Thyroid gland (tissue), 4 donors: ENCODE measurements at places on chromosomes 16 and 17.

DNA sequence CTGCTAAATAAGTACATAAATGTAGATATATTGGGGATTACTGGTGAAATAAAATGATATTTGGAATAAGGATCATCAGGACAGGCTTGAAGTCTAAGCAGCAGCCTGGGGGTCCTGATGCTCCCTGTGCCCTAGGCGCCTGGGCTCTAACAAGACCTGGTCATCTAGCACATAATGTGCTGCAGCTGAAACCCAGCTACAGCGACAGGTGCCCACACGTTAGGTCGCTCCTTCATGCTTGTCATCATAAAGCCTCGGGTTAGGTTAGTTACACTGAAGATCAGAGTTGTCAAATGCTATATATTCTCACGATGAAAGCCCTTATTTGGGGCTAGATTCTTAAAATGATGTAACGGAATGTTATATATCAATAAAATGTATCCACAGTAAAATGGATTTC is 11.5 kb downstream of the NARF start:
- no peak for DNase-seq

DNA sequence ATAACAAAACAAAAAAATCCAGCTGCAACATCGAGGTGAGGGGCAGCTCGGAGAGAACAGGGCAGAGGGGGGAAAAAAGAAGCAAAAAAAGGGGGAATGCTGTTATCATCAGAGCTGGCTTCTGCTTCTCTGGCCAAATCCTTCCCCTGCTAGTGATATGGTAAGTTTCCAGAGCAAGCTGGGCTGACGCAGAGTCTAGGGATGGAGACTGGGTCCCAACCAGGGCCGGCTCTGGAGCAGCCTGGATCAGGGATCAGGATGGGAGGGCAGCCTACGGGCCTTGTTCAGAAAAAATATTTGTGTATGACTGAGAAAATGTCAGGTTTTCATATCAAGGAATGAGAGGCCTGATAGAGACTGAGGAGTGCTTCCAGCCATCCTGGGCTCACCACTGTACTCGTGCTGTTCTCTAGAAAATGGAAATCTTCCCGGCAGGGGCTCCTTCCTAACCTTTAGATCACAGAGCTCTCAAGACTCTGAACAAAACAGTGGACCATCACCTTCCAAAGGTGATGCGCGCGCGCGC is 726 bp upstream of the C1QTNF1 start:
- DNase-seq: no peak

GRCh38 chr17:80633207-80633606 is 88.6 kb downstream of the RPTOR start:
- no peak for DNase-seq

DNA sequence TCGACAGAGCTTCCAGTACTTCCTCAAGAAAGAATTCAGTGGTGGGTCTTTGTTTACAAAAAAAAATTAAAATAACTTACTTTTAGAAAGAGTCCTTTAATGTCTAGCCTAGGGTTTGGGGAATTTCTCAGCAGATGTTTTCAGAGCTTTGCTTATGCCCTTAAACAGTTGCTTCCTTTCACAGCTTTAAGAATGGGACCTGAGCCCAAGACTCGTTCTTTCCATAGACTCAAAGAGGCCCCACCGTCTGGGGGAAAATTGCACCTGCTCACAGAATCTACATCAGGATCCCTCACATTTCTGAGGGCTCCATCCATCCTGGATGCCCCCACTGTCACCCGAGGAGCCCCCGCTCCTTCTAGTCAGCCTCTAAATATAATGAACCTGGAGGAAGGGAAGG is 60.0 kb downstream of the RGS9 start:
- DNase-seq: no peak
